GM23248 (cell line): ENCODE measurements at places on chromosomes 4 and X. TPM values are rescaled to one million over a fixed set of nuclear protein-coding genes. Genes with fewer than 3 reads are reported as not detected.

GRCh38 chr4:13922459-13922858, 294.9 kb upstream of the BOD1L1 start:
- no peak for DNase-seq

The SLC49A3 gene
- total RNA-seq: 9.1 and 12.5 TPM in 2 replicates

DNA sequence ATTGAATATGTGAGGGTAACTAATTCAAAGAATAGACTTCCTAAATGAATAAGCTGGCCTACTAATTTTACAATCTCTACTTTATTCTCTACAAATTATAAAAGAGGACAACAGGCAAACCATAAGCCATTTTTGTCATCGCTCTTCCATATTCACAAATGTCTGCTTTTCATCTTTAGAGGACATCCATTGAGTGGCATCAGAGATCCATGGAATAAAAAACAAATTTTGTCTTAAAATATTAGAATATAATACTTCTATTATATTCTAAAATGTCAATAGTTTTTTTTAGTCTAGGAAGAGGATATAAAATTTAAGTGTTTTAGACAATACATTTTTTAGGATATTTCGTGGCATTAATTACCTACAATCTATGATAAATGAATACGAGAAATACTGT, 300.9 kb upstream of the TACR3 start:
- no peak for DNase-seq

The USP51 gene
- total RNA-seq: 0.89 and 1.1 TPM in 2 replicates

DNA sequence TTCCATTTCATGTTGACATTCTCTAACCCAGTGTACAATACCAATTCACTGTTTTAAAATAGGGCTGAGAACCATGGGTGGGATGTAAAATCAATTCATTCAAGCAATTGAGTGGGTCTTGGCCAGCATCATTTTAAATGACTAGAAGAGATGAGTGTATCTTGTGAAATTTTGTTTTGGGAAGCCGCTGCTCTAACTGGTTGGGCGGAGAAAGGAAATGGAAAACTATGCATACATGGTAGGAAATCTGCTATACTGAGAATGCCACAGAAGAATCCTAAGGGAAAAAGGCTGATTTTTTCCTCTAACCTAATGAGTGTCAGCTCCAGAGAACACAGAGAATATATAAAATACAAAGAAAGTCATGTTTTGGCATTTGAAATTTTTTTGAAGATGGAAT, 54.8 kb upstream of the DCLK2 start:
- DNase-seq: no peak

DNA sequence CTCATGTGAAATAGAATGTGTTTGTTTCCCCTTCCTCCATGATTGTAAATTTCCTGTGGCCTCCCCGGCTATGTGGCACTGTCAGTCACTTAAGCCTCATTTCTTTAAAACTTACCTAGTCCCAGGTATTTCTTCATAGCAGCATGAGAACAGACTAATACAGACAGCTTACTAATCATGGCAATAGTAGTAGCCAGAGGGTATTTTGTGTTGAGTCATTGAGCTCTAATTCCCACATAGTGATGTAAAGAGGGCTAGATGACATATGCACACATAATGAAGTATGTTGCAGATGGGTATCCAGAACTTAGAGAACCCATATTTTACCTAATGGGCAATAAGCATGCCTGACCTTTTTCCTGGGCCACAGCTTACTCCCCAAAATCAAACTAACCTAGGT, 1197.2 kb downstream of the PCDH7 start:
- no peak for DNase-seq
